ENCODE measurements at places on chromosomes 3 and 15. TPM values are rescaled to one million over a fixed set of nuclear protein-coding genes. Genes with fewer than 3 reads are reported as not detected.
A peak's percentile ranks its signal among the peaks of the same experiment; 100 is the strongest.

DNA sequence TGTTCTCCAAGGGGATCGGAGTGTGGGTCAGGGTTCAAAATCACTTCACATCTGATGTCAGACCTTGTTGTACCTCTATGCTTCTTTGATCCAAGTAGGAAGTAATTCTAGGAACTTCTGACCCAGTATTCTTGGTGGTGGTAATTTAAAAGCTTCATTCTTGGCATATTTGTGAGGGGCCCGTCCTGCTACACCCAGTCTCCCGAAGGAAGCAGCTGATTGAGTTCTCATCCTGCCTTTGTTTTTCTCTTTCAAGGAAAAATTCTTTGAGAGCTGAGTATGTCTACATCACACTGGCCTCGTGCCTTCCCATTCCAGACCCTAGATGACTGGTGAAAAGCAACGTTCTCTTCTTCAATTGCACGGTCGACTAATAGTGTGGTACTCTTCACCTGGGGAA, 234.4 kb upstream of the TPRG1 start:
- no peak for DNase-seq
- no peak overlapping the region for H3K27ac ChIP-seq
- H3K36me3 ChIP-seq: no peaks in the 10 kb centered on the region
- H3K4me3 ChIP-seq: no peak overlapping the region
- peaks cover 2% of the 10 kb centered on the region for H3K4me1 ChIP-seq
- peaks cover 15% of the 10 kb centered on the region for H3K27me3 ChIP-seq

DNA sequence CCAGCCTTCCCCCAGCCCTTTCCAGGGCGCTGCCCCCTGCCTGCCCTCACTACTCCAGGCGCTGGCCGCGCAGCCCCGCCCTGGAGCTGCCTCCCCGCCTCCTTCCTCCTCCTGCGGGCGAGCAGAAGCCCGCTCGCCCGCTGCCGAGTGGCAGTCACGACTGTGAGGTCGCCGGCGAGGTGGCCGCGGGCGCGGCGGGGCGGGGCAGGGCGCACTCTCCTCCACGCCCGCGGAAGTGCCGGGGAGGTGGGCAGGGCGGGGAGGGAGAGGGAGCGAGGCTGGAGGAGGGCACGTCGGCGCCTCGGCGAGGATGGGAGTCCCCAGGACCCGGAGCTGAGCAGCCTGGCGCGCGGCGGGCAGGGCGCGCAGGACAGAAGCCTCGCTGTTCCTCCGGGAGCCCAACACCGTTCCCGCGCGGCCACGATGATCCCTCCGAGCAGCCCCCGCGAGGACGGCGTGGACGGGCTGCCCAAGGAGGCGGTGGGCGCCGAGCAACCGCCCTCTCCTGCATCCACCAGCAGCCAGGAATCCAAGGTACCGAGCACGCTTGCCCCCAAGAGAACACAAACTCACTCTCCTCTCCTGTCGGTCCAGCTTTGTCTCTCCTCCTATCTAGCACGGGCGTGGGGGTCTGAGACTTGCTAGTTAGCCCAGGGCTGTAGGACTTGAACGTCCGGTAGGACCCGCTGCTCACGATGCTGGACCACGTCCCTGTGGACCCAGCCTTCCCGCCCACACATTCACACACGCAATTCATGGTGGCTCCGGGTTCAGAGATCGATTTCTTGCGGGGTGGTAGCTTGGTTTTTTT, at the start of gene STAC:
Gene STAC, plus strand, starts transcription at position 284 of the 811 bp plus-strand sequence. Its CDS starts 140 bp downstream, at position 424.
- H3K27me3 ChIP-seq: peaks cover 36% of the 10 kb centered on the region
- peak within 1 kb of the TSS; percentile 44 for H3K4me3 ChIP-seq
- H3K27ac ChIP-seq: no peak within 1 kb of the TSS
- peak; percentile 56 for DNase-seq
- no peaks in the 10 kb centered on the region for H3K36me3 ChIP-seq
- H3K4me1 ChIP-seq: peaks cover 4% of the 10 kb centered on the region

DNA sequence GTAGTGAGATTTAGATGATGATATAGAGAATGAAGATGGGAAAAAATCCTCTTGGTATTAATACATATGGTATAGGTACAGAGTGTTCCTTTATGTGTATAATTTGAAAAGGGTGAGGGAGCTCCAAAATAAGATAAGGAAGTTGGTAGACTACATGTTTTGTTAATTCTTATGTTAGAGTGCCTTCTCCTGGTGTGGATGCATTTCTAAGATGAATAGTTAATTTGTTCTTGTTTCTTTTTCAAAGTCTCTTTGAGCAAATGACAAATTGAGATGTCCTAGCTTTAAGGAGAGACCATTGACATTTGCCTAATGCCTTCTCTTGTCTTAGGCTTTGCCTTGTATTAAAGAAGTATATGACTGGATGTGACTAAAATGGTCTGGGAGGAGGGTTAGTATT, 34.1 kb downstream of the AKAP13 start:
- peak overlapping the region; percentile 18 for H3K4me3 ChIP-seq
- no peak overlapping the region for H3K27ac ChIP-seq
- H3K27me3 ChIP-seq: no peaks in the 10 kb centered on the region
- no peak for DNase-seq
- peaks cover 47% of the 10 kb centered on the region for H3K4me1 ChIP-seq

GRCh38 chr3:132311841-132312240, 5.4 kb upstream of the ACP3 start:
- H3K27ac ChIP-seq: no peak overlapping the region
- H3K4me3 ChIP-seq: no peak overlapping the region
- no peaks in the 10 kb centered on the region for H3K4me1 ChIP-seq
- H3K36me3 ChIP-seq: no peaks in the 10 kb centered on the region
- DNase-seq: no peak
- H3K27me3 ChIP-seq: no peaks in the 10 kb centered on the region

- H3K4me3 ChIP-seq: no peak overlapping the region
- H3K36me3 ChIP-seq: no peaks in the 10 kb centered on the region
- no peak overlapping the region for H3K27ac ChIP-seq
- peaks cover 1% of the 10 kb centered on the region for H3K4me1 ChIP-seq
- no peak for DNase-seq
These were observed 10.9 kb downstream of the SEMA3G start for GRCh38 chr3:52433996-52434479.

DNA sequence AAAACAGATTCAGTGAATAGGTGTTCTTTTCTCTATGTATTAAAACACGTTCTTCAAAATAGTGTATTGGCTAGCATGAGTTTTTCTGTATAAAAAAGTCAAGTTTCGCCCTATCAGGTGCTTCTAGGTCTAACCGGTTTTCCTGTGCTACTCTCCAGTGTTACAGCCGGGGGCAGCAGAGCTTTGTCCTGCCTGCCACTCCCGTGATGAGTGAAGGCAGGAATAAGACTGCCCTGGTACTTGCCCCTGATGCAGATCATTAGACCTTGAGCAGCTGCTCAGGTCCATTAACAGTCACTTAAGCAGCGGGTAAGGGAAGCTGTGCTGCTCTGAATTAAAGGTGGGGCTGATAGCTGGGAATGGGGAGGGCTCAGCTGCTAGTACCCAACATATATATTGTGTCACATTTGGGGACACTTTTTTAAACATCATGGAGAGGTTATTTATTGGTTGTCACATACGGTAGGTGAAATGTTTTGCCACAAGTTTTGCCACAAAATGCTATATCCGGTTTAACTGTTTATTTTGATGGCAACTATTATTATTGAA, 1.3 kb upstream of the UNC13C start:
- no peak overlapping the region for H3K27ac ChIP-seq
- no peaks in the 10 kb centered on the region for H3K36me3 ChIP-seq
- no peaks in the 10 kb centered on the region for H3K4me1 ChIP-seq
- H3K4me3 ChIP-seq: no peak overlapping the region
- no peak for DNase-seq

DNA sequence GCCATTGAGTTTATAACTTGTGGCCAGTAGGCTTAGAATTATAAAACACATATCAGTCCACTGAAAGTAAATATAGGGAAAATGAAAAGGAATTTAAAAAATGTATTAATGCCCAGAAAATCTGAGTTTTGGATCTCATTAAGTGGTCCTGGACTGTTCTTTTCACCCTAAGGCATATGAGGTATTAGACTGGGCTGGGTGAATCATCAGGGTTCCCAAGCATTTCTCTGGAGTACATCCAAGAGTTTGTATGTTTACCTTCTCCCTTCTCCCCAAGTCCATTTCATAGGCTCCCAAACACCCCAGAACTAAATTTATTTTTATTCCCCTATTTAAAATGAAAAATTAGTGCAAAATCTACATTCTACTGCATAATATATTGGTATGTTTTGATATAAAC, 31.9 kb upstream of the SPTSSB start:
- no peak for DNase-seq
- peaks cover 3% of the 10 kb centered on the region for H3K4me1 ChIP-seq
- H3K36me3 ChIP-seq: no peaks in the 10 kb centered on the region
- no peak overlapping the region for H3K27ac ChIP-seq
- peaks cover 46% of the 10 kb centered on the region for H3K27me3 ChIP-seq

DNA sequence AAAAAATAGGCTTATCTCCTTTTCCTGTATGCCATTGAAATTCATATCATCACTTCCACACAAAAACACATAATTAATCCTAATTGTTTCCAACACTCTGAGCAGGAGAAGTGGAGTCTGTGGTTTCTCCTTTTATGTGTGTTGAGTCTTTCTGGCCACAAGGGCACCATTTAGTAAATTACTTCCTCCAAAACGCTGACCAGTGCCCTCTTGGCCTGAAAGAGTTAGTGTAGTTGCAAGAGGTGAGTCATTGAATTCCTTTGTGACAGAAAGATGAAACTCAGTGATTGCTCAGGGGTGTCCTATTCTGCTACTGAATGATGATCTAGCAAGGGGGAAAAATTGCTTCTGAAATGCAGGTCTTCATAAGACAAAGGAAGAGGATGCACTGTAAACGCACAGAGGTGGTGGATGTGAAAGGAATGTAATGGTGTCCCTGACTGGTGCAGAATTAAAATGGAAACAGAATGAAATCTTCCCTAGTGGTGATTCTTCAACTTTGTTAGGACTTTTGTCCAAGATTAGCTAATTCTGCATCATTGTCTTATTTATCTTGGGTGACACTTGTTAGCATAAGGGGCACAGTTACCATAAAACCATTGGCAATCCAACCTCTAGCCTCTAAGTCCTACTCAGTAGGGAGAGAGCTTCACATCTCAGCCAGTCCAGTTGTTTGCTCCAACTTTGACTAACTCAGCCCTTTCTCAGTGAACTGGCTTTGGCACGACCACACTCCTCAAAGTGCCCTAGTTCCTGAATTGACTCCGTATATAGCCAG, 208.4 kb upstream of the NANOGP8 start:
- H3K4me3 ChIP-seq: no peak overlapping the region
- no peaks in the 10 kb centered on the region for H3K27me3 ChIP-seq
- no peak for DNase-seq
- no peaks in the 10 kb centered on the region for H3K4me1 ChIP-seq
- no peak overlapping the region for H3K27ac ChIP-seq
- H3K36me3 ChIP-seq: no peaks in the 10 kb centered on the region

DNA sequence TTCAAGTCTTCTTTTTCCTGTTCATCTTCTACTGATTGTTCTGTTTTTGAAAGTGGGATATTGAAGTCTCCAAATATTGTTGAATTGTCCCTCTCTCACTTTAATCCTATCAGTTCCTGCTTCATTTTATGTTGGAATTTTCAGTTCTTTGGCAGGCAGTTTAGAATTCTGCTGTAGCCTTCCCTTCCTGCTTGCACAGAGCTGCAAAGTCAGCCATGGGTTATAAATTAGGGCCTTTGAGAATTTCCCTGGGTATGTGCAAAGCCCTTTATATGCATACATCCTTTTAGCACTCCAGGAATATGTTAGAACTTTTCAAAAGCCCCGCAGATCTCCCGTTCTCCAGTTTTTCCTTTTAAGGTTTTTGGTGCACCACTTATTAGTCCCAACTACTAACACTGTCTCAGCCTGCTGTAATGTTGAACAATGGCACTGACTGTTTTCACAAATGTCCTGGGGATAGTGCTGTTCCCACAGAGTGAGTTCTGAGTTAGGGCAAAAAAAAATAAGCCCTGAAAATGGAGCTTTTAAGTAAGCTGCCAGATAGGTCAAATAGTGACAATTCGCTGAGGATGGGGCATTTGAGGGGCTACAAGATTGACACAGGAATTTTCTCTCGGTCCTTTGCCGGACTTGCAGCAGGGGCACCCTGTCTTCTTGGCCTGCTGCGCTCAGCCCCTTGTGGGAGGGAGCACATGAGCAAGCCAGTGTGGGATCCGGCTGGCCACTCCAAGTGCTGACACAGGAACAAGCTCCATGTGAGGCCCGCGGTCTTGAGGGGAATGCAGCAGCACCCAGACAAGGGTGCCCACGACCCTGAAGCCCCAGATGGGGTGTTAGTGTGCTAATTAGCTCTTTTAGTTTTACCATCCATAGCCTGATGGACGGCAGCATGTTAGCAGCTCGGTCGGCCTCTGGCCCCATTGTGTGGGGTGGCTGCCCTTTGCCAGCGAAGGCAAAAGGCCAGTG, 96.0 kb downstream of the VPS8 start:
- no peaks in the 10 kb centered on the region for H3K4me1 ChIP-seq
- no peak for DNase-seq
- H3K27ac ChIP-seq: no peak overlapping the region
- H3K27me3 ChIP-seq: no peaks in the 10 kb centered on the region

GRCh38 chr3:193840111-193840641, 247.2 kb downstream of the OPA1 start:
- peaks cover 42% of the 10 kb centered on the region for H3K27me3 ChIP-seq
- H3K4me1 ChIP-seq: no peaks in the 10 kb centered on the region
- no peak for DNase-seq
- no peak overlapping the region for H3K27ac ChIP-seq

Gene FOXL2NB
- total RNA-seq: not detected

Gene DLG1
- total RNA-seq: 84.1 TPM

Gene TJP1
- not detected for total RNA-seq

Gene HYAL1
- 0.28 TPM for total RNA-seq

Gene ILDR1
- total RNA-seq: 0.16 TPM

Gene PDE12
- 34.4 TPM for total RNA-seq

Gene LINGO1
- total RNA-seq: not detected

Gene C15orf39
- 43.9 TPM for total RNA-seq

Gene IMP3
- total RNA-seq: 108 TPM

Gene TEX264
- 45.6 TPM for total RNA-seq

Gene PATL2
- 13.5 TPM for total RNA-seq

Gene SEMA3G
- 0.21 TPM for total RNA-seq

Data from activated CD4-positive, alpha-beta T cell treated with anti-CD3 and anti-CD28 coated beads, Interleukin-2, amount 10 ng/mL, durations not matched to agents 24 days and 14 days (primary cell).